CD4-positive, alpha-beta T cell treated with Interferon gamma for 1 hour (primary cell): ENCODE measurements at places on chromosomes 16 and 17.

DNA sequence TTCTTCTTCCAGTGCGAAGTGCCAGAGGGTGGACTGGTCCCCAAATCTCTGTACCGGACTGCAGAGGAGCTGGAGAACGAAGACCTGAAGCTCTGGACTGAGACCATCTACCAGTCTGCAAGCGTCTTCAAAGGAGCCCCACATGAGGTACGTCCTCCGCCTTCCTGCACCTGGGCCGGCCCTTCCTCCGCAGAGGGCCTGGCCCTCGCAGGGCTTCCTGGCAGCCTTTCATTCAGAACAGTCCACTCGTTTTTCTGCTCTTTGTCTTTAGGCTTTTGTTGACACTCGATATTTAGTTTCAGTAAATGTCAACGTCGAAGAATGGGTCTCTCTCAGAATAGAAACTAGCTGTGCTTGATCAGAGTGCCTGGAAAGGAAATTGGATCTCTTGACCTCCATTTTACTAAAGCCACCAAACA lies 68.6 kb downstream of the SEC14L1 start:
- DNase-seq = no peak

DNA sequence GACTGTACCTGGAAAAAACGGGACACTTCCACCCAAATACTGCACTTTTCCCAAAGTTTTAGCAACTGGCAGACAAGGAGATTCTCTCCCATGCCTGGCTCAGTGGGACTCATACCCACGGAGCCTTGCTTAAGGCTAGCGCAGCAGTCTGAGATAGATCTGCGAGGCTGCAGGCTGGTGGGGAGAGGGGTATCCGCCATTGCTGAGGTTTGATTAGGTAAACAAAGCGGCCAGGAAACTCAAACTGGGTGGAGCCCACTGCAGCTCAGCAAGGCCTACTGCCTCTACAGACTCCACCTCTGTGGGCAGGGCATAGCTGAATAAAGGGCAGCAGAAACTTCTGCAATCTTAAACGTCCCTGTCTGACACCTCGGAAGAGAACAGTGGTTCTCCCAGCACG lies 44.8 kb downstream of the UTP18 start:
- DNase-seq = no peak

GRCh38 chr17:3828151-3828851 lies 17.7 kb downstream of the NCBP3 start:
- no peak for DNase-seq

DNA sequence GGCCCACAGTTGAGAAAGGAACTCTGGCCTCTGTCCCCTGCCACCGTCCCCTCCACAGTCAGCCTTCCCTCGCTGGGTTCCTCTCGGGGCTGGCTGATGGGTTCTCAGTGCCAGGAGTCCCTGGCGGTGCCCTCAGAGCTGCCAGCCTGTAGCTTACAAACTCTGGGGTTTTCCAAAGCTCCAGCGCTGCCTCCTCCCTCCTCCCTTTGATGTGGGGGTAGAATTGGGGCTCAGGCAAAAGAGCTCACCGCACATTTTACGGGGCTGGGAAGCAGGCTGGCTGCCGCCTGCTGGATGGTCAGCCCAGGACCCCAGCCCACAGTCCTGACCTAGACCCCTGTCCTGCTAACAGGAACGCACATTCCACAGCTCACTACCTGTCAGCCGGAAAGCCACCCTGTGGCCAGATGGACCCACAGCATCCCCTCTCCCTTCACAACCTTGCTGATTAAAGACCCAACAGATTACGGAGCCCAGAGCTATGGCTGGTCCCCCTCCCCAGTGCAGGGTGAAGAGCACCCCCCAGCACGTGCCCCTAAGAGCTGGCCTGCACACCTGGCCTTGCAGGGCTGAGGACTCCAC lies 6.0 kb downstream of the VASN start:
- DNase-seq = no peak

GRCh38 chr17:75181608-75182318 lies 996 bp downstream of the SUMO2 start:
- DNase-seq = peak; percentile 31
